ENCODE measurements at places on chromosomes 1 and 21.

DNA sequence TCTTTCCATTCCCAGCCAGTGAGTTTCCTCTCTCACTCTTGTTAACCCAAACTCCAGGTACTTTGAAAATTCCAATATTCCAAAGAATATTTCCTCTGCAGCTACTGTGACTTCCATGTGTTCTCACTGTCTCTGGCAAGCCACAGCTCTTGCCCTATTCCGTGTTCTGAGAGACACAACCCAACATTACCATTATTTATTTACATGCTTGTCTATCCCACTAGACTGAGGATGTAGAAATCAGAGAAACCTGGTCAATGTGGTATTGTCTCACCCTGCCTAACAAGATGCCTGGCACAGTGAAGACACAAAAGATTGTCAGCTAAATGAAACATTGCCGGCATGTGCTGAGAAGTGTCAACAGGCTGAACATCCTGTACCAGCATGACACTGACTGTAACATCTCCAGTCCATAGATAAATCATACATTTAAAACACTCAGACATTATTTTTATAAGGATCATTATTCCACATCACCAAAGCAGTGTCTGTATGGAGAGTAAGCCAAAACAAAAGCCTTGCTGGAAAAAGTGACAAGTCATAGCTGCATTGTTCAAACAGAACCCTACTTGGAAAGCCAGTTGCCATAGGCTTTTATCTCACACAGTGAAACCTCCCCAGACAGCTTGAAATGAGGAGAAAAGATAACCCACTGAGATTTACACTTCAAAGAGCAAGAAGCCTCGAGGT is 72.3 kb downstream of the SIPA1L2 start:
- DNase-seq = no peak

- DNase-seq = no peak
Measured at GRCh38 chr1:232456714-232457113, 173.2 kb downstream of the SIPA1L2 start.

DNA sequence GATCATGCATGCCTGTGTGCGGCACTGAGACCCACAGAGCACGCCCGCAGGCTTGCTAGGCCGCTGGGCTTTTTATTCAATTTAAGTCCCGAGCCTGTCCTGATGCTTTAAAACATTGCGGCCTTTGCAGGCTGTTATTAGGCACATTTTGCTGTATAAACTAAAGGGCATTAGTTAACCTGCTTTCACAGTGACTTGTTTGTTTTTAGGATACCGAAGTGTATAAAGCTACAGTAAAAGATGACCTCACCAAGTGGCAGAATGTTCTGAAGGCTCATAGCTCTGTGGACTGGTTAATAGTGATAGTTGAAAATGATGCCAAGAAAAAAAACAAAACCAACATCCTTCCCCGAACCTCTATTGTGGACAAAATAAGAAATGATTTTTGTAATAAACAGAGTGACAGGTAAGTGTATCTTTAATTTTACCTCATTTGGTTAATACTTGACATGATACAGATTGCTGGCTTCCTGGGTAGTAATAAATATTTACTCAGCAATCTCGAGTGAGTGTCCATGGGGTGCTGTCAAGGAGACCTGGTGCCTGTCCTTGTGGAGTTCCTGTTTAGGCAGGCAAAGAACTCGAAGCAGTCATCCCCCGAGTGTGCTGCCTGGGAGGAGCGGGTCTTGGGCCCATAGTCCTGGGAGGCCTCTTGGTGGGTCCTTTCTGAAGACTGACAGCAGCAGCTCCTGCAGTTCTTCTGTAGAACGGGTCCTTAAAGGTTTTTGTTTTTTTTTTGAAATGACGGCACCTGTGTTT is 40.1 kb downstream of the TRAPPC10 start:
- no peak for DNase-seq

- no peak for DNase-seq
Measured at GRCh38 chr1:117698398-117699160, 92.7 kb downstream of the TENT5C start.

GRCh38 chr1:206674745-206675175 is 9.9 kb upstream of the MAPKAPK2 start:
- DNase-seq = no peak

GRCh38 chr1:200415789-200416593 is 6.2 kb upstream of the ZNF281 start:
- no peak for DNase-seq

DNA sequence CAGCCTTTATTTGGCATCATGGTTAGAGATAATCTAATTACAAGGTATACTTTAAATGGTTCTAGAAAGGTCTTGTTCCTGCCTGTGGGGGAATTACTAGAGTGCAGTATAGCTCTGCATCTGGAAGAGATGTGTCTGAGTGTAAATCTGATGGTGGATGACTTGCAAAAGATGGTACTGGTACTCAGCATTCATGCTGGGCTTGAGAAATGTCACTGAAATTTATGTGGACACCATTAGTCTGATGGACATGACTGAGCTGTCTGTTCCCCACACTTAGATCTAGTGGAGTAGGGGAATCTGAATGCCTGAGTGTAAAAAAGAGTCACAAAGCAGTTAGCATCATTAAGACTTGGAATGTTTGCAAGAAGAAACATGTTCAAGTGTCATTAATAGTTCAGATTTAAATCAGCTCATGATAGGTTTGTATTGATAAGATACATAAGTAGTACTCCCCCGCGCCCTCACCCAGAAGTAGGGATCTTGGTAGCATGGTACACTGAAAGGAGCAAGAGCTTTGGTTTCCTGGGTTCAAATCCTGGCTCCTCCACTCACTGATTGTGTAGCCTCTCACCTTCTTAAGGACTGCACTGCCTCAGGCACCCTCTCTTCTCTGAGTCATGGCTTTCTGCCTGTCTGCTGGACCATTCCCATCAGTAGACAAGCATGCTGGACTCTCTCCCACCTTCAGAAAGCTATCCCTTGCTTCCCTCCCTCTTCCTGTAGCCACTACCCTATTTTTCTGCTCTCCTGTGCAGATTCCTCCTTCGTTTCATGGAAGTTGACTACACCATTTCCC is 292.9 kb downstream of the NFIA start:
- DNase-seq = no peak

DNA sequence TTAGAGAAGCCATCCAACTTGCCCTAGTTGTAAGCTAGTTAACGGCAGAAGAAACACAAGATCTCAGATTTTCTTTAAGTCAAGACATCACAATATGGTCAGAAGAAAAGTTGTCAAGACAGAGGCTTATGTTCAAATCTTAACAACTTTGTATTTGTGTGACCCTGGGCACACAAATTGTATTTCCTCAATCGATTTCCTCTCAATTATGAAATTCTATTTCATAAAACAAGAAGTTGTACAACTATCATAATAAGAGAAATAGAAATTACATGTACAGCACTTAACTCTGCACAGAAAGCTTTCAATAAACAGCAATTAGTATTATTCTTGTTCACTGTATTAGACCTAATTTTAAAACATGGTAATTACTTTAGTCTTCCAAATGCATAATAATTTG is 62.9 kb upstream of the SDC3 start:
- DNase-seq = no peak

DNA sequence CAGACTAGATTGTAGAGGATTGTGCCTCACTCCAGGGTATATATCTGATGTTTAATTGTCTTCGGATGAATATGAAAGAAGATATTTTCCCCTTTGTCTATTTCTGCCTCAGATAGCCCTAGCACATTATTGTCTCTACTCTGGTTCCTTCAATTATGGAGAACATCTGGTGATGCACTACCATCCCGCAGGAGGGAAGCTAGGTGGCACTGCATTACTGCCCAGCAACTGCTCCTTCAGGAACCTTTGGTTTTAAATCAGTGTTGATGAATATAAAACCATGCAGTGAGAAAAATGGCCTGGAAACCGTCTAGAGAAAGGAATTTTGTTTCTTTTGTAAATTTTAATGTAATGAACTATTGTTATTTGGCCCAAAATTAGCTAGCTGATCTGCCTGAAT is 68.5 kb downstream of the GPR88 start:
- DNase-seq = no peak

GRCh38 chr21:45250914-45251634 is 36.6 kb downstream of the POFUT2 start:
- no peak for DNase-seq

DNA sequence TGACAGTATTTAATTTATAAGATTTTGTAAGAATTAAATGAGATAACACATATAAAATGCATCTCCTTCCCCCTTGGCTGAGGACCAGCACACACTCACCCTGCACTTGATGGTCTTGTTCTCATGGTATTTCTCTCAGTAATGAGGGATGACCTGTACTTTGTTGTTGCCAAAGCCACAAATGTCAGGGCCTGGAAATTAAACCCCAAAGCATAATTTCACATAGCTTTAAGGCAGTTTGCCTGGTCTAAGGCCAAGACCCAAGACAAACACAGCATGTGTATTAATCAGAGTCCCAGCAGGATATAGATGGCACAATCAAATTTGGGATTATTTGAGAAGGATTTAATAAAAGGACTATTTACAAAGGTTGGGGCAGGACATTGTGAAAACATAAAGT is 48.6 kb upstream of the EPS15 start:
- no peak for DNase-seq

GRCh38 chr1:164188497-164188896 is 370.5 kb upstream of the PBX1 start:
- no peak for DNase-seq

- no peak for DNase-seq
Measured at GRCh38 chr1:30023339-30024022, 699.9 kb downstream of the MATN1 start.

- DNase-seq = no peak
Measured at GRCh38 chr1:167166690-167167075, 54.0 kb upstream of the POU2F1 start.

DNA sequence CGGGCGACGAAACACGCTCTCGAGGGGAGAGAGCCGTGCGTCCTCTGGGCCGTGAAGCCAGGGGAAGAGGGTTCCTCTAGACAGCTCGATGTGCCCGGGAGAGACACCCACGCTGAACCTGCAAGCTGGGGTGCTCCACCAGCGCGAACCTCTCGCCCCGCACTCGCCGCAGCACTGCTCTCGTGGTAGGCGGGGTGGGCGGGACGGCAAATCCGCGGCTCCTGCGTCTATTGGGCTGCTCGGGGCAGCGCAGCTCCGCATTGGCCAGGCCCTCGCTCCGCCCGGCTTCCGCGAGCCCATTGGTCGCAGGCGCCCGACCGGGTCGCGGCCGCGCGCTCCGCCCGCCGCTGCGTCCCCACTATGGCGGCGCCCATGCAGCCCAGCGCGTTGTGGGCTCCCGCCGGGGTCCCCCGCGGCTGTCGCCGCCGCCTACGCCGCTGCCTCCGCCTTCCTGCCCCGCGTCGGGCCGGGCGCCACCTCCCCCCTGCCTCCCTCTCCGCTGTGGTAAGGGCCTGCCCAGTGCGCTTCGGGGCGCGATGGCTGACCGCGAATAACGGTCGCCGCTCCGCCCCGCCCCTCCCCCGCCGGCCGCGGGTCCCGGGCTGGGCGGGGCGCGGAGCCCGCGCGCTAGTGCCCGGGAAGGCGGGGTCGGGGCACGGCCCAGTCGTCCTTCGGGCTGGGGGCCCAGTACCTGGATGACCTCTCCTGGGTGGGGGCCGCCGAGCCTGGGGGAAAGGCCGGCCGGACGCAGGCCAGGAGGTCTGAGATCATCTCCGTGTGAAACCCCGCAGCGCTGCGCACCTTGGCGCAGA is at the start of gene ST3GAL3:
Gene ST3GAL3 (plus strand): TSS at position 347 of the 812 bp plus-strand sequence. CDS start 28,727 bp downstream, outside the sequence.
- DNase-seq = peak; percentile 94

GRCh38 chr21:42398436-42399028 is 2.7 kb upstream of the TMPRSS3 start:
- no peak for DNase-seq

DNA sequence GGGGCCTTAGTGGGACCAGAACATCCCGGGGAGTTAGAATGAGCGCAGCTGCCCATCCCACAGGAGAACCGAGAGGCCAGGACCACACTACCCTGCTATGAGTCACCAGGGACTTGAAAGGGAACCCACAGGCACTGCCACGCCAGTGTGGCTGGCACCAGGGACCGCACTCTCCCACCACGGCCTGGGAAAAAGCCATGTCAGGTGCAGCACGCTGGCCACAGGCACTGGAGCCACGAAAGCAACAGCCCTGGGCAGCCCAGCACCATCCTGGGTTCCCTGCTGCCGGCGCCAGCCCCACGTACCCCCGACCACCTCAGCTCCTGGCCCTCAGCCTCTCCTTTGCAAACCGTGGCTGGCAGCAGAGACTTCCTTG is 14.1 kb upstream of the TMEM240 start:
- no peak for DNase-seq

DNA sequence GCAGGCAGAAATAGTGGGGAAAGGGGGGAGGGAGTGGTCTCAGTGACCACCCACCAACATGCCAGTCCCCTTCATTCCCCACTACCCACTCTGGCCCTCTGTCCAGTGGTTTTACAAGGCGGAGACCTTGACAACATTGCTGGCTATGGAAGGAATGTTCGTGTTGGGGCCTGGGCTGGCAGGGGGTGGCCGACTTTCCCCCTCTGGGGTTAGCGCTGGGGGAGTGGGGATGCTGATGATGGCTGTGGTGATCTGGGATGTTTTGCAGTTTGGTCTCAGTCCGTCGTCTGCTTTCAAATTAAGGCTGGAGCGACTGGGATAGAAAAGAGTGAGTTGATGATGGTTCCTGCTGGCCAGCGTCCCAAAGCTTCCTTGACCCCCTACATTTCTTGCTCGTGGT is 20.3 kb downstream of the DDX20 start:
- no peak for DNase-seq

- no peak for DNase-seq
Measured at GRCh38 chr1:162305969-162306368, 70.7 kb downstream of the SPATA46 start.

DNA sequence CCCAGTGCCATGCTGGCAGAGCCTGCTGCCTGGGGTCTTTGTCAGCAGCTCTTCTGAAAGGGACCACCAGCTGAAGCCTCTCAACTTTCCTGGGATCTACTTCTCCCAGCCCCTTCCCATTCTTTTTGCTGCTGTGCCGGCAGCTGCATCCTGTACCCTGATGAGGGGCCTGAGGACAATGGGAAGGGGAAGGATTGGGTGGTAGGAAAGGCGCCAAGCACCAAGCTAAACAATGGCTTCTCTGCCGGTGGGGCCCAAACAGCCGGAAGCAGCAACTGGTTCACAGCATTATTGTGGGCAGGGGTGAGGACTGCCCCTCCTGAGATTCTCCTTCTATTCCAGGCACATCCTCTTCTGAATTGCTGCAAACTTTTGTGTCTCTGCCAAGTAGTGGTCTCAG is 5.0 kb upstream of the EFCAB14 start:
- no peak for DNase-seq

GRCh38 chr1:61692155-61692800 is 32.7 kb downstream of the TM2D1 start:
- DNase-seq = no peak

- DNase-seq = peak; percentile 15
Measured at GRCh38 chr1:91557039-91557690, 56.5 kb downstream of the CDC7 start.

All from CD4-positive, alpha-beta T cell (primary cell).